ENCODE measurements at places on chromosomes 4 and X.

DNA sequence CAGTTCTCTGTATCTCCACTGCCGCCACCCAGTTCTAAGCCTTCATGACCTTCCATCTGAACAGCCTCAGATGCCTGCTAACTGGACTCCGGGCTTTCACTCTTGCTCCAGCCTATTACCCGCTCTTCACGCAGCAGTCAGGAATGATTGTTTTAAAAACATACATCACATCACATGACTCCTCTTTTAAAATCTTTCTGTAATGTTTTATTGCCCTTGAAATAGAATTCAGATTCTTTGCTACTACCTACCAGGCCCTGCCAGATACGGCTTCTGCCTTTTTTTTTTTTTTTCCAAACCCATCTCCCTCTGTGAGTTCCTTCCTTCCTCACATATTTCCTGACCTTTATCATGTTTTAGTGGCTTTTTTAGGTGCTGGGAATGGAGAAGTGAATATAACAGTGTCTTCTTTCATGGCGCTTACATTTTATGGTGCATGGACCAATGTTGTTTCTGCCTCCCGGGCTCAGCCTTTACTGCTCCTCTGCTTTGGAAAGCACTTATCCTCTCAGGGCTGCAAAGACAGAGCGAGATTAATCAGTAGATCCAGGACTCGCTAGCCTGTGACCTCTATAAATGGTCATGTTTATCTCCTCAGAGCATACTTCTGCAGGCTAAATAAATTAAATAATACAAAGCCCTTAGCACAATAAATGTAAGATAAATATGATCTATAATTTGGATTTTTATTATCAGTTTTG lies 58.0 kb downstream of the FBXO8 start:
- DNase-seq = no peak

GRCh38 chrX:132435222-132435621 lies 53.6 kb downstream of the MBNL3 start:
- no peak for DNase-seq

DNA sequence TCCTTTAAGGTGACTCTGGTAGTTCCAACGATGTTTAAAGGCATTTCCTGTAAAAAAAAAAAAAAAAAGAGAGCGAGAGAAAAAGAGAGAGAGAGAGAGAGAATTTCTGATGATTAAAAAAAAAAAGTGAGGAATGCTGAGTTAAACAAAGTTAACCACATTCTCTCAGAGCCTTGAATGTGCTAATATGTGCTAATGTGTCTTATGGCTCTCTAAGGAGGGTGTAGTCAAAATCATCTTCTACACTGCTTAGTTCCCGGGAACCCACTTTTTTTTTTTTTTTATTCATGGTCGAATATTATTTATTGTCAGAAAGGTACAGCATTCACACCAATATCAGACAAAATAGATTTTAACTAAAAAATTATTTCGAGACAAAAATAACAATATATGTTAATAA lies 111.7 kb downstream of the SNCA start:
- no peak for DNase-seq

DNA sequence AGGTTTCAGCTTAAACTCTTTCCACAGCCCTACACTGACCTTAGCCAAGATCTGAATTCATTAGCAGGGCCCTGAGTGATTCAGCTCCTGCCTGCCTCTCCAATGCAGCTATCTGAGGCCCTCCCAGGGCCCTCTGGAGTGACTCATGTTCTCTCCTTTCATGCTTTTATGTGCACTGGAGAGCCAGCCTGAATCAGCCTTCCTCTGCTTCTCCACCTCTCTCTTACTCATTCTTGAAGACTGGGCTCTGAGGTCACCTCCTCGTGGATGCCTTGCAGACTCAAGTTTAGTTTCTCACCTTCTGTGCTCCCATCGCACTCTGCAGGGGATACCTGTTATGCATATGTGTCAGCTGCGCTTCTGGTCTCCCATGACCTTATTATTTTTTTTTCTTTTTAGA lies 3.1 kb upstream of the OCIAD2 start:
- peak; percentile 61 for DNase-seq

- no peak for DNase-seq
These were observed 458.1 kb upstream of the PCDH10 start for GRCh38 chr4:132691026-132691425.

DNA sequence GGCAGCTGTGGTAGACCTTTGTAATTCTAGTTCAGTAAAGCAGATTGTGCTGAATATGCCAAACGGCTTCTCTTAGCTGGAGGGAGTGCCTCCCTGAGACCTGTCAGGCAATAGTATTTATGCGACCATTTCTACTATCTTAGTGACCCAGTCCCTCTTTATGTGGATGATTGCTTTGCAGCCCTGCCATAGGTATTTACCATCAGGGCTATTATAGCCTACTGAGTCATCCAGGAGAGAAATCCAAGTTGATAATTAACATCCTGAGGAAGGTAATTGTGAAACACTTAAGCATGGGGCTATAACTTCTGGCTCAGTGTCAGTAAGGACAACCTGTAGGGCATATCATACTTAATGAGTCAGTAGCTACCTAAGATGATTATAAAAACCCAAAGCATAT lies 103.9 kb upstream of the MAOA start:
- DNase-seq = no peak

DNA sequence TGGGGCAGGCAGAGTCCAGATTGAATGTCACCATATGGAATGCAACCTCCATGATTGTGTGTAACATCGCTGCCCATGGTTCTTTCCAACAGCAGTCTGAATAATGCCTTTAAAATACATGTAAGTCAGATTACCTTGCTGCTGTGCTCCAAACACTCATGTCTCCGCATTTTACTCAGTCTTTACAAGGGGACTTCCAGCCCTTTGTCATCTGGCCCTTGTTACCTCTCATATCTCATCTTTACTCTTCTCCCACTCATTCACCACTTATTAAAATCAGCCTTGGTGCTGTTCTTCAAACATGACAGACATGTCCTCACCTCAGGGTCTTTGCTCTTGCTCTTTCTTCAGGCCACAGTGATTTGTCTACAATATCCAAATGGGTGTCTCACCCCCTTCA lies 200.4 kb upstream of the GYPA start:
- no peak for DNase-seq

- DNase-seq = peak; percentile 18
These were observed 219.7 kb downstream of the DCLK2 start for GRCh38 chr4:150297861-150298474.

DNA sequence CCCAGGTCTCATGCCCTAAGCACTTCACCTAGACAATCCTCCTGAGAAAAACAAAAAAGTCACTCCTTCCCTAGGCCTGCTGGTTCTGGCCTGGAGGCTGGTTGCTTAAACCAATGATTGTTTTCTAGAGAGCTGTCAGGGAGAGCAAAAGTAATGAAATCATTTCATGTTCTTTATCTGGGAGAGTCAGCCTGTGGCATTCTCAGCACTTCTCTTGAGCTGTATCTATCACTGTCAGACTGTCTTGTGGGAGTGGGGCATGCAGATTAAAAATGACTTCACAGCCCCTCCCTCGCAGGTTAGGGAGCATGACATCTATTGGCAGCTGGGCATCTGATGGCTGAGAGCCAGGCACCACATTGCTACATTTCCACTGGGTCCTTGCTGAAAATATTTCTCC lies 20.4 kb upstream of the TMEM154 start:
- DNase-seq = no peak

DNA sequence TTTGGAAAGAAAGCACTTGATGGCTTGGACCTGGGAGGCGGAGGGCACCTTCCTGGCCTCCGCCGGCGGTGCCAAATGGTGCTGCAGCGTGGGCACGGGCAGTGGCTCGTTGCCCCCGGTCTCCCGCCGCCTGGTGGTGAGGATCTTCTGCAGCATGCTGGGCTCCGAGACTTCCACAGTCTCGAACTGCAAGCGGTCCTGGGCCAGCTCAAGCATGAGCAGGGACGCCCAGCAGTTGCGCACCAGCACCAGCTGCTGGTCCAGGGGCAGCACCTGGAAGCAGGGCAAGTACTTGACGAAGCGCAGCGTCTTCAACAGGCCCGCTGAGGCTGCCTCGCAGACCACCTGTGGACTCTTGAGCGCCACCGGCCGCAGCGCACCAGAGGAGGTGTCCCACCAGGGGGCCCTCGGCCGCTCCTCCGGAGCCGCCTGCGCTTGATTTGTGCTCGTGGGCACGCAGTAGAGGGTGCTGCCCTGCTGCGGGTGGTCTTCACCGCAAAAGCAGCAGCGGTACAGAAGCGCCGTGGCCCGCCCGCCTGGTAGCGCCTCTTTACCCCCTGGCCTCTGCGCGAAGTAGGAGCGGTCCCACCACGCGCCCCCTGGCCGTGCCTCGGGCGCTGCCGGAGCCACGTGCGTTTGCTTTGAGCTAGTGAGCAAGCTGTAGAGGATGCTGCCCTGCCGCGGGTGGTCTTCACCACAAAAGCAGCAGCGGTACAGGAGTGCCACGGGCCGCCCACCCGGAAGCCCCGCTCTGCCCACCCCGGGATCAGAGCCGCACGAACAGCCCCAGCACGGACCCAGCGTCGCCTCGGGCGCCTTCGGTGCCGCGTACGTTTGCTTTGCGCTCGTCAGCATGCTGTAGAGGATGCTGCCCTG lies 689 bp downstream of the NR0B1 start:
- no peak for DNase-seq

DNA sequence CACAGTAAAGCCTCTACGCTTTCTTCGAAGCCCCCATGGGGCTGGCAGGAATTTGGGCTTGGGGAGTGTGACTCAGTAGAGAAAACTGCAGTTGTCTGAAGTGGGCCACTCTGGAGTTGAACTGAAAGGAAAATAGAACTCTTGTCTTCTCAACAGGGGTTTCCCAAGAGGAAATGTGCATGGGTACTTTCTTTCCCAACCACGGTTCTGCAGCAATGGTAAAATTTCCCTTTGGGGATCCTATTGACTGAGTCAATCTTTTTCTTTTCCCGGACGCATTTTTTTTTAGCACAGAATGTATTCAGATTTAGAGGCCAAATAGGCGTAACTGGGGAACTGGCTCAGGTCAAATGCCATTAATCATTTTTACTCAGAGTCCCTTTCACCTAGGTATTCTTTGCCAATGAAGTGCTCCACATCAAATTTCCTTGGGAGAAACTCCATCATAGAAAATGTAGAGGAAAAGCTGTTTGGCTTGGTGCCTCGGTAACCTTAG lies 269.3 kb downstream of the STIM2 start:
- DNase-seq = no peak

- DNase-seq = no peak
These were observed 30.3 kb downstream of the CCKAR start for GRCh38 chr4:26459756-26460530.

DNA sequence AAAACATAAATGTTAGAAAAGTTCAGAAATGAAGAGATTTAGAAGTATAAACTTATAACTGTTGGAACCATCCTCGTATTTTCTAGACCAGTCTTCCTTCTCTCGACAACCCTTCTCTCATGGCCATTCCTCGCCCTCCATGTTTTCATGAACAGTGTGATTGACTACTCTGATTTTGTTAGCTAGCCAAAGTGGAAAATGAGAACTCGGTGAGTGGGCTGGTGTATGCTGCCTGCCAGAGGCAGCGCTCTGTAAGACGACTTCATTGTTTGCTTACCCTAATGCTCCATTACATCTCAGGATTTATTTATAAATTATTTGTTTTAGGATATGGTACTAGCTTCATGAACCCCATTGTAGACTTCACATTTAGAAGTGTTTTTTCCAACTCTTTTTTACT lies 153.0 kb downstream of the CBR4 start:
- DNase-seq = no peak

GRCh38 chr4:129804461-129804981 lies 708.6 kb downstream of the C4orf33 start:
- DNase-seq = no peak

Measured in CD4-positive, alpha-beta T cell treated with Interleukin-6 for 4 hours (primary cell).